ENCODE measurements at places on chromosomes 12 and 14.

GRCh38 chr12:31362115-31362758 lies 36.3 kb upstream of the SINHCAF start:
- no peak for DNase-seq

GRCh38 chr12:114688256-114688845 lies 4.4 kb upstream of the TBX3 start:
- DNase-seq, result no peak

DNA sequence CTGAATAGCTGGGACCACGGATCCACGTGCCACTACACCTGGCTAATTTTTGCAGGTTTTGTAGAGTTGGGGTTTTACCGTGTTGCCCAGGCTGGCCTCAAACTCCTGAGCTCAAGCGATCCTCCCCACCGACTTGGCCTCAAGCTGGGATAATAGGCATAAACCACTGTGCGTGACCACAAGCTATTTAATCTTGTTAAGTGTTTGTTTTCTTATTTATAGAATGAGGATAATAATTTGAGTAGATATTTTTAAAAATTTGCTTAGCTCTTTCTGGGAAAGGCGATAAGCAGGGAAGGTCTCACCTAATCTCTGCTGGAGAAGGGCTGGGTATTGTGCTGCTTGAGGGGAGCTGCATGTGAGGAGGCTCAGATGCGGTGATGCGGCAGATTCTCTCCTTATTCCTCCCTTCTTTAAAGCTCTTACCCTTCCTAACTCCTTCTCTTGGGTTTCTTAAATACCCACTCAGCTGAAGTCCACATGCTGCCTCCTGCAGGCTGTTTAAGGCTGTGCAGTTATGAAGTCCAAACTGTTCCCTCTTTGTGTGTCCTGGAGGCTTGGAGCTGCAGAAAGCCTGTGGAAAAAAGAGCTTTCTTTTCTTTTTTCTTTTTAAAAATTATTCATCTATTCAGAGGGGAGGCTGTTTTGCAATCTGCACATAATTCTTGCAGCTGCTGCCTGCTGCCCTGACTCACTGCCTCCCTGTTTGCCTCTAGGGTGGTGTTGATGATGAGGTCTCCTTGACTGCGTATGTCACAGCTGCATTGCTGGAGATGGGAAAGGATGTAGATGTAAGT lies 37.9 kb downstream of the A2ML1 start:
- peak; percentile 23 for DNase-seq

DNA sequence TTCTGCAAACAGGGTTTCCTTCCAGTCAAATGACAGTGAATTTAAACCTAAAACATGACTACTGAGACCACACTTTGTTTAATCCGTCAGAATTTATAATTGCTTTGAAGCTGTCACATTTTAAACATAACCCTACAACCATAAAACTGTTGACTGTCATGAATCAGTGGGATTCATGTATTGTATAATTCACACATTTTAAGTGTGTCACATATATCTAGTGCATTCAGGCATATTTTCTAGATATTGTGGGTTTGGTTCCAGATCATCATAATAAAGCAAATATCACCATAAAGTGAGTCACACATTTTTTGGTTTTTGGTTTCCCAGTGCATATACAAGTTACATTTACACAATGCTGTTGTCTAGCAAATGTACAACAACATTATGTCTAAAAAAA lies 304.4 kb downstream of the TMEM132D start:
- no peak for DNase-seq

DNA sequence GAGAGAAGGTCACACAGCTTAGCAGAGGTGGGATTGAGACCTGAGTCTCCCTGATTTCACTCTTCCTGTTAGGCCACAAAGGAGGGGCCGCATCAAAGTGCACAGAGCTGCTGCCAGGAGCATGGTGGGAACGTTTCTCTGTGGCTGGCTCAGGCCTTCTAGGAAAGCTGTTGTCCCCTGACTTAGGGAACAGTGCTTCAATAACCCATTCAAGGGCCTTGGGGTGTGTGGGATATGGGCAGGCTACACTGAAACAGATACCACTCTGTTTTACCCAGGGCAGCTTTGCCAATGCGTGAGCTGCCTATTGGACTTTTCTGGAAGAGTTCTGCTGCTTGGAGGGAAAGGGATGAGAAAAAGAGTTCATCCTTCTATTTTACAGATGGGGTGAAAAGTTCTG lies 110.0 kb downstream of the ADCK1 start:
- no peak for DNase-seq

Measured in stimulated activated CD4-positive, alpha-beta T cell treated with anti-CD3 and anti-CD28 coated beads, Interleukin-4, amount 100 ng/mL, for 24 hours (primary cell).